ENCODE measurements at places on chromosomes 16 and 17.

GRCh38 chr16:1543085-1543896 is 9.8 kb downstream of the TMEM204 start:
- no peak for DNase-seq

GRCh38 chr17:4834681-4835020 is 1.5 kb downstream of the MINK1 start:
- no peak for DNase-seq

- DNase-seq, result no peak
Measured at GRCh38 chr17:51362811-51363585, 102.7 kb downstream of the UTP18 start.

- DNase-seq, result no peak
Measured at GRCh38 chr17:75592348-75593020, 4.9 kb downstream of the MYO15B start.

- no peak for DNase-seq
Measured at GRCh38 chr17:5429191-5429887, 9.4 kb downstream of the RPAIN start.

DNA sequence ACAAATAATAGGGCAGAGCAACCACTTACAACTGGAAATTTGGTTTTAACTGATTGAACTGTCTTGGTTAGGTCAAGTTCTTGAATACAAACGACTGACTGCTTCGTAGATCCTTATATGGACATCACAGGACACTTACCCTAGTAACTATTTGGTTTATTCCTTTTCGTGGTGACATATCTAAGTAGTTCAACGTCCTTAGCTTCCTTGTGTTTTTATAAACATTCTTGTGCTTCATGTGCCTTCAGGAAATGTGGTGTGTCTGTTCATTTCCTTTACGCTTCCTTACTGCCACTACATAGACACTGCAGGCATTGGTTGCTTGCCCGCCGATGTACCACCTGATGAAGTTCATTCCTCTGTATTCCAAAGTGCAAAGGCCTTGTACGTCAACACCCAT is 59.3 kb downstream of the USP10 start:
- no peak for DNase-seq

DNA sequence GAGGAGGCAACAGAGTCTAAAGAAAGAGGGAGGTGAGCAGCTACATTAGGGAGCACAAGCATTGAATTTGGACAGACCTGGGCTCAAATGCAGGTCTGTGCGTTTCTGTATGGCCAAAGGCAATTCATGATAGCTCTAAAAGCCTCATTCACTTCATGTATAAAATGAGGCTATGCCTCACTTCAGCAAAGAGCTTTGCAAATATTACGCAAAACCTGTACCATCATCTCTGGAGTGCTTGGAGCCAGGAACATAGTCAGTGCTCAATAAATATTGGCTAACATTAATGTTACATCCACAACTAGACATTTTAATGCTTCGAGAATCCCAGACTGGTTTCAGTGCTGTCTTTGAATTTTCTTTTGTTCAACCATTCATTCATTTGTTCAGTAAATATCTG is 254.7 kb upstream of the CDH11 start:
- DNase-seq, result no peak

Data from cortex of kidney (tissue), 1 donor.